ENCODE measurements at places on chromosomes 5 and 9.

- DNase-seq, result peak; percentile 34
Measured at GRCh38 chr9:109328978-109329637, 8.2 kb upstream of the EPB41L4B start.

DNA sequence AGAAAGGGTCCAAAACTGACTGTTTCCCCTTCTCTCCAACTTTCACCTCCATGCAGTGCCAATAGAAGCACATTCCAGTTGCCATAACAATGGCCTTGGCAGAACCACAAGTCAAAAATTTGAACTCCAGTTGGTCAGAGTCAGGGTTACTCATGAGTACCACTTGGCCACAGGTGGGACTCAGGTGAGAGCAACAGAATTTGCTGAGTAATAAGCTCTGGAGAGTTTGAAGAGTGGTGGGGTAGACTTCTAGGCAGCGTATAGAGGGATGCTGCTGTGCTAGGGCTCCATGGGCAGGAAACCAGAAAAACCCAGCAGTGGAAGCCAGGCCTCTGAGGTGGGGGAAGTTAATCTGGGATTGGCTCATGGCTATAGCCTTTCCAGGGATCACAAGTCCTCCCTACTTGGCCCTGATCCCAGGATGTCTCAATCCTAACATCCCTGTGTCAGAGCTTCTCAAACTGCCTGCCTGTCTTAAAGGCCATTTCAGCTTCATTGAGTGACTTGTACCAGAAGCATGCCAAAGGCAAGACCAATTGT, 30.2 kb downstream of the SNX18 start:
- no peak for DNase-seq

DNA sequence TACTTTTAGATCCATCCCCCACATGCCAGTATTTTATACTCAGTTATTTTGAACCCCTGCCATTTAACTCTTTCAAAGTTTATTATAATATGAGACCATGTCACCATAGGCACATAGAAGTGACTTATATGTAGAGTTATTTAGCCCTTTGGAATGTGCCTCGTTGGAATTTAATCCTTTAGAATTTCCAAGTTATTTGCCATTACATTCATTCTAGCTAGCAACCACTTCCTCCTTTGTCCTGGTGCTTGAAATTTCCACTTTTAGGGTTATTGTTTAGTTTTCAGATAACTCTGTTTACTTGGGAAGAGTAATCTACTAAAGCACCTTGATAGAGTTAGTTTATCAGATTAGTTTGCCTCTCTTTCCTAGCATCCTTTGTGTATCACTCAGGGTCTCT, 82.8 kb upstream of the TLE1 start:
- DNase-seq, result no peak

GRCh38 chr9:112198646-112199045, 23.5 kb upstream of the SUSD1 start:
- DNase-seq, result no peak

DNA sequence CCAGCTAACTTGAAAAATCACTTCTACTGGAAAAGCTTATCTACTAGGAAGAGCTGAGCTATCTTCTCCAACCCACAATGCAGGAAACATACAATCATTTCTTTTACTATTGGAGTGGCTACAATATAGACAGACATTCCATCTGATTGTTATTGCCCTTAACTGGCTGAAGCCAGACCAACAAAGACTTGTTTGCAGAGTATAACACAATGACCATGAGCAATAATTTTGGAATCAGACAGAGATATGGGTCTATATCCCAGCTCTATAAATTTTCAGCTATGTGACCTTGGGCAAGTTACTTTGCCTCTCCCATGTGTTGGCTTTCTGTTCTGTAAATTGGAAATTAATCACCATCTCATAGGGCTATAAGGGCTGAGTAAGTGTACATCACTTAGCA, 244.7 kb upstream of the SLC30A5 start:
- DNase-seq, result no peak

GRCh38 chr9:137255448-137256114, 454 bp downstream of the NELFB start:
- DNase-seq, result peak; percentile 77

GRCh38 chr9:103997856-103998370, 96.2 kb upstream of the SMC2 start:
- no peak for DNase-seq

DNA sequence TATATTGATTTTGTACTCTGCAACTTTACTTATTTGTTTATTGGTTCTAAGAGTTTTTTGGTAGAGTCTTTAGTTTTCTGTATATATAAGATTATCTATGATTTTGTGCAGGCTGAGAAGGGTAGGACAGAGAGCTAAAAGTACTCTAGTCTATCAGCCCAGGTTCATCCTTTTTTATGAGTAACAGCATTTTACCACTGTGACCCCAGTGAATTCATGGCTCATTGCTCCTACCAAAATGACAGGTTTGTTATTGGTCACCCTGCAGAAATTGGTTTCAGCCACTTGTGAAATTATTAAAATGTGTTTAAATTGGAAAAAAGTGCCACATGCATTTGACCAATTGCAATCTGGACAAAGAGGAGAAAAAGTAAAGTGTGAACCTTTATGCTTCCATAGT, 421.4 kb upstream of the DAB2 start:
- DNase-seq, result no peak

- no peak for DNase-seq
Measured at GRCh38 chr5:68683632-68684036, 410.2 kb upstream of the SLC30A5 start.

- DNase-seq, result no peak
Measured at GRCh38 chr5:97071101-97071500, 71.3 kb downstream of the LIX1 start.

GRCh38 chr9:75891277-75891741, 836 bp downstream of the PCSK5 start:
- DNase-seq, result peak; percentile 13

DNA sequence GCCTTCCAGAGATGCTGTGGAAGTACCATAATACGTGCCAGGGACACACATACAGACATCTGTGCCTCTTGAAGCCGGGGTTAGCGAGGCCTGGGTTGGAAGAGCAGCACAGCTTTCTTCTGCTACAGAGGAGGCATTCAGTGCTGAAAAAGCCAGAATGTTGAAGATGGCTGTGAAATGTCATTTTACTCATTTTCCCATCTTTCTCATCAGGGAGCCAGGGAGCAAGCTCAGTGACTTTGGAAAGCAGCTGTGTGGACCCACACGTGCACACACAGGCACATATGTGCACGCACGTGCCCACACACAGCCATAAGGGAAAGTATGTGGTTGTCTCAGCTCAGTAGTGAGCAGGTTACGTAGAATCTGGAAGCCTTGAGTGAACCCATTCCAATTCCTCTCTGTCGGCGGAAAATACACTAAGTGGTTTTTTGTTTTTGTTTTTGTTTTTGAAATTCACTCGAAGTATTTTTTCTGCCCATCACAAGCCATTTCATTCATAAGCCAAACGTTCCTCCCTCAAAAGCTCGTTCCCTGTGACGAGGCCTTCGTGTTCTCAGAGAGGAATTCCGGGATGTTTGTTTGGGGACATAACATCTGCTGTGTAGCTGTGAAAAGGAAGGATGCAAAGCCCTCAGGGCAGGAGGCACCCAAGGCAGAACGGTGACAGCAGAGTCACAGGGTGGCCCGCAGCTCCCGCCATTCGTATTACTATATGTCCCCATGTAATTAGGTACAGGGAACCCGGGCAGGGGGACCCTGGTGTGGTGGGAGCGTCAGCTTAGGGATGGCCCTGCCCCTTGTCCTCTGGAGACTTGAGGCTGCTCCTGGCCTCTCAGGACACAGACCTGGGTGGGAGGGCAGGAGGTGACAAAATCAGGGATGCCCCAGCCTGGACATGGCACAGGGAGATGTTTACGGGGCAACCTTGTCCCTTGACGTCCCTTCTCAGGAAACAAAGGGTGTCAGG, 29.0 kb upstream of the ANKRD33B start:
- no peak for DNase-seq

GRCh38 chr9:28699632-28700031, 1126.4 kb upstream of the C9orf72 start:
- no peak for DNase-seq

- DNase-seq, result no peak
Measured at GRCh38 chr5:3187771-3188425, 407.7 kb upstream of the IRX1 start.

GRCh38 chr5:41406936-41407335, 103.5 kb downstream of the PLCXD3 start:
- DNase-seq, result no peak

- no peak for DNase-seq
Measured at GRCh38 chr5:145574889-145575573, 260.1 kb downstream of the PRELID2 start.

DNA sequence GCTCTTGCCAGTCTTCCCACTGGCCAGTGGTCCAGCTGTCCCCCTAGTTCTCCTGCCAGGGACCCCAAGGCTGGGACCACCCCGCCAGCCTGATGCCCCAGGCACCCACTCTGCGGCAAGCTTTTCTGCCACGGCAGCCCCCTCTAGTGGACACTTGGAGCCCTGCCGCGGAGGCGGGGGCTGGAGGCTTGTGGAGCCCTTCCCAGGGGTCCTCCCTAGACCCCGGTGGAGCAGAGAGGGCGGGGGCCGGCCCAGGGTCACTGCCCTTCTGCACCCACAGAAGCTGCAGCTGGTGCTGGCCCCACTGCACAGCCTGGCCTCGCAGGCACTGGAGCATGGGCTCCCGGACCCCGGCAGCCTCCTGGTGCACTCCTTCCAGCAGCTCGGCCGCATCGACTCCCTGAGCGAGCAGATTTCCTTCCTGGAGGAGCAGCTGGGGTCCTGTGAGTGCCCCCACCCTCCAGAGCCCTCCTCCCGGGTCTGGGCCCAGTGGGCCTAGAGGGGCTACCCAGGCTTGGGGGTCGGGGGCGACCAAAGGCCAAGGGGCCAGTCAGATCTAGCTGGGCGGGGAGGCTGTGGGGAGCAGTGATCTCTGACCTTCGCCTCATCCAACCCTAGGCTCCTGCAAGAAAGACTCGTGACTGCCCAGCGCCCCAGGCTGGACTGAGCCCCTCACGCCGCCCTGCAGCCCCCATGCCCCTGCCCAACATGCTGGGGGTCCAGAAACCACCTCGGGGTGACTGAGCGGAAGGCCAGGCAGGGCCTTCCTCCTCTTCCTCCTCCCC, 9.1 kb downstream of the EGFL7 start:
- DNase-seq, result peak; percentile 80

- DNase-seq, result no peak
Measured at GRCh38 chr5:158375531-158375930, 516.6 kb upstream of the CLINT1 start.

DNA sequence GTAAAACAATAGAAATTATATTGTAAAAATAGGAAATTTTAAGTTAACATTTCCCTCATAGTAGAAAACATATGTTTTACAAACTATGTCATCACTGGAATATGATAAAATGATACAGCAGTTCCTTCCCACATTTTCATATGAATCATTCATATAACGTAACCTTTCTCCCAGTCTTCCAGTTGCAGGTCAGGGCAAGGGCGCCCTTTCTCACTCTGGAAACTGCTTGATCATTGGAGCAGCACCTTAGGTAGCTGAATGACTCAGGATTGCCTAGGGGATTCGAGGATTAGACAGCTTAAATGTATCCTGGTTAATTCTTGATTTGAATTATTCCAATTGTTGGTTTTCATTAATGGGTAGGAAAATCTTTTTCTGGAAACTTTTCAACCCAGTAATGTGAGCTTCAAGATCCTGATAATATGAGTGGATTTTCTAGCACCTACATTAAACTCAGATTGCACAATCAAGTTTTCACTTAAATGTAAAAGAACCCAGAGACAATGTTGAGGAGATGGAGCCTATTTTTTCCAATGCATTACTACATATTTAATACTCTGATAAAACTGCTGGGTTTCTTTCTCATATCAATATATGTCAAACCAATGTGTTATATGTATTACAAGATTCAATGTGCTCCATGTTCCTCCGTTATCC, 32.6 kb upstream of the ANXA1 start:
- DNase-seq, result no peak

DNA sequence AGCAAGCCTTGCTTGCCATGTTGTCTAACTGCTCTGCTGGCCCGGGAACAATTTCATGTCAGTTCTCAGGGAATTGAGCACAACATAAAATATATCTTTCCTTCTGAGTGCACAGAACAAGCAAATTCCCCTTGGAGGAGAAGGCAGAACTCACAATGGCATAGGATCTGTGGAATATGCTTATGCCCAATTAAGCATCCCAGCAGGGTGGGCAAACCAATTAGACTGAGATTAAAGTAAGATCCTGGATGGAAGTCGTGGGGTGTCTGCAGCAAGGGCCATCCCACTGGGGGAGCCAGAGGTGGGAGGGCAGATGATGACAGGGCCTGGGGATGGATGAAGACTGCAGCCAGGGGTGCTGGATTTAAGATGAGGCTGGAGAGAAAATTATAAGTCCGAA, 114.1 kb downstream of the BRINP1 start:
- DNase-seq, result no peak

- no peak for DNase-seq
Measured at GRCh38 chr9:137614631-137615386, 4.0 kb upstream of the EHMT1 start.

- no peak for DNase-seq
Measured at GRCh38 chr5:122183788-122184170, 54.4 kb downstream of the ZNF474 start.

GRCh38 chr5:58060996-58061395, 398.9 kb downstream of the PLK2 start:
- DNase-seq, result no peak
